ENCODE measurements at places on chromosomes 11 and 22.

- H3K4me1 ChIP-seq: no peaks in the 10 kb centered on the region
- no peaks in the 10 kb centered on the region for H3K27me3 ChIP-seq
- DNase-seq: no peak
- H3K4me3 ChIP-seq: no peak overlapping the region
- no peak overlapping the region for H3K27ac ChIP-seq
Observed at GRCh38 chr11:98260983-98261382, 759.8 kb upstream of the CNTN5 start.

GRCh38 chr11:72309074-72309598, 65.2 kb upstream of the PHOX2A start:
- no peaks in the 10 kb centered on the region for H3K27me3 ChIP-seq
- DNase-seq: no peak
- no peak overlapping the region for H3K27ac ChIP-seq
- H3K4me1 ChIP-seq: no peaks in the 10 kb centered on the region
- no peaks in the 10 kb centered on the region for H3K36me3 ChIP-seq

DNA sequence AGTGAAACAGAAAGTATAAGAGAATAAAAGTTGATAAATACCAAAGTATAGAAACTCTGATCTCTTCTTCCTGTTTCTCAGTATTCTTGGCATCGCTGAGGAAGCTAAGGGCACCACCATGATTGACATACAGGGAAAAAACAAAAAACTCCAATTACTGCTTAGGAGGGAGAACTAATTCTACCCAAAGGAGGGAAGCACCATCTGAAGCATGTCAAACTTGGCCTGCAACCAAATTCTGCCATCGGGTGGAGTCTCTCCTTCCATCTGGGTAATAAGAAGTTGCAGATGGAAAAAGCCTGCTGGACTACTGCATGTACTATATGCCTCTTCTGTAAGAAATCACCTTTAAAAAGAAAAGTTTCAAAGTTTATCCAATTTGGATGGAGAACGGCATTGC, 30.5 kb upstream of the PPP2R1B start:
- H3K4me3 ChIP-seq: no peak overlapping the region
- no peak for DNase-seq
- H3K27ac ChIP-seq: no peak overlapping the region
- H3K36me3 ChIP-seq: no peaks in the 10 kb centered on the region

GRCh38 chr22:33476206-33476605, 418.0 kb upstream of the SYN3 start:
- no peaks in the 10 kb centered on the region for H3K36me3 ChIP-seq
- no peak overlapping the region for H3K27ac ChIP-seq
- H3K4me1 ChIP-seq: no peaks in the 10 kb centered on the region
- no peak for DNase-seq
- H3K4me3 ChIP-seq: no peak overlapping the region

GRCh38 chr11:134516529-134516928, 104.5 kb upstream of the B3GAT1 start:
- no peaks in the 10 kb centered on the region for H3K4me1 ChIP-seq
- DNase-seq: peak; percentile 7
- H3K36me3 ChIP-seq: no peaks in the 10 kb centered on the region
- no peak overlapping the region for H3K27ac ChIP-seq

- no peaks in the 10 kb centered on the region for H3K36me3 ChIP-seq
- H3K27ac ChIP-seq: peak overlapping the region; percentile 55
- H3K27me3 ChIP-seq: no peaks in the 10 kb centered on the region
- H3K4me1 ChIP-seq: peaks cover 7% of the 10 kb centered on the region
- peak overlapping the region; percentile 20 for H3K4me3 ChIP-seq
Observed at GRCh38 chr11:126585774-126586491, 230.4 kb downstream of the ST3GAL4 start.

DNA sequence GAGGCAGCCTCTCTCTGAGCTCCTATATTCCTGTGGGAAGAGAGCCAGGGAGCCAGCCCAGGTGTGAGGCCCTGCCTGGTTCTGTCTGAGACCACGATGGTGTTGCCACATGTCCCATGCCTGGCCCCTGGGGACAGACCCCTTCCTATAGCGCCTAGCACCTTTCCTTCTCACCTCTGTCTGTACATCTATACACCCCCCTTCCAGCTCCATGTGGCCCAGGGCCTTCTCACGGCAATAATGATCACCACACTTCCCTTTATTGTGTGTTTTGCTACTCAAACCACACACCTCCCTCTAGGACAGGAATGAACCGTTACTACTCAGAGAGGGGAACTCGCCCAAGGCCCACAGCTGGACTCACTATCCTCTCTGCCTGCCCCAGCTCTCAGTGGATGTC, 12.8 kb downstream of the CD82 start:
- H3K4me1 ChIP-seq: peaks cover 1% of the 10 kb centered on the region
- no peak overlapping the region for H3K4me3 ChIP-seq
- H3K36me3 ChIP-seq: no peaks in the 10 kb centered on the region
- H3K27me3 ChIP-seq: no peaks in the 10 kb centered on the region
- H3K27ac ChIP-seq: no peak overlapping the region
- no peak for DNase-seq

DNA sequence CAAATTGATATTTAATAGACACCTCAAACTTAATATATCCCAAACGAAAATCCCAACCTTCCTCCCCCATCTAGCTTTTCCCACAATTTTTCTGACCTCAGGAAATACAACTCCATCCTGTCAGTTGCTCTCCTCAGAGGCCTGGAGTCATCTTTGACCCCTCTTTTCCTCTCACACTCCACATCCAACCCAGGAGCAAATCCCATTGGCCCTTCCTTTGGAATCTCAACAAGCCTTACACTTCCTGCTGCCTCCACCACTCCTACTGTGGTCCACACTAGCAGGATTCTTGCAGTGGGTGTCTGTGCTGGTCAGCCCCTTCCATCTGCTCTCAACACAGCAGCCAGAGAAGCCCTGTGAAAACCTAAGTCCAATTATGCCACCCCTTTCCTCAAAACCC, 39.3 kb upstream of the RFPL3 start:
- no peaks in the 10 kb centered on the region for H3K36me3 ChIP-seq
- no peak overlapping the region for H3K4me3 ChIP-seq
- no peak for DNase-seq

GRCh38 chr11:65973439-65974110, 12.0 kb downstream of the SART1 start:
- no peaks in the 10 kb centered on the region for H3K4me1 ChIP-seq
- no peak for DNase-seq
- no peaks in the 10 kb centered on the region for H3K36me3 ChIP-seq
- no peak overlapping the region for H3K4me3 ChIP-seq

DNA sequence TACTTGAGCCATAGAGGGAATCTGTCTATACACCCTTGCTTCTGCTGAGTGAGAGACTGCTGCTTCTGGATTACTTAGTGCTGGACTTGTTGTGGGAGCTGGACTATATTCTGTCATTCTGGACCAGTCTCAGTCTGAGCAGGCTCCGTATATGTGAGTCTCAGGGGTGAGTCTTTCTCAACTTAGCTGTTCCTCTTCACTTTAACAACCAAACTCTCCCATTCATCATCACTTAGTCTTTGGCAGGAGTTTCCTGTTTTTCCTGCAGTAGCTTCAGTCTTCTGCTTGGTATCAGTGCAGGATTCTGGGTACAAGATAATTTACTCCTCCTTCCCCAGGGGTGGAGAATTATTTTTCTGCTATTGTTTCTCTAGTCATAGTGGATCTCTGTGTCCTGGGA, 779.5 kb downstream of the METTL15 start:
- no peaks in the 10 kb centered on the region for H3K4me1 ChIP-seq
- no peak overlapping the region for H3K27ac ChIP-seq
- no peaks in the 10 kb centered on the region for H3K36me3 ChIP-seq
- no peaks in the 10 kb centered on the region for H3K27me3 ChIP-seq

DNA sequence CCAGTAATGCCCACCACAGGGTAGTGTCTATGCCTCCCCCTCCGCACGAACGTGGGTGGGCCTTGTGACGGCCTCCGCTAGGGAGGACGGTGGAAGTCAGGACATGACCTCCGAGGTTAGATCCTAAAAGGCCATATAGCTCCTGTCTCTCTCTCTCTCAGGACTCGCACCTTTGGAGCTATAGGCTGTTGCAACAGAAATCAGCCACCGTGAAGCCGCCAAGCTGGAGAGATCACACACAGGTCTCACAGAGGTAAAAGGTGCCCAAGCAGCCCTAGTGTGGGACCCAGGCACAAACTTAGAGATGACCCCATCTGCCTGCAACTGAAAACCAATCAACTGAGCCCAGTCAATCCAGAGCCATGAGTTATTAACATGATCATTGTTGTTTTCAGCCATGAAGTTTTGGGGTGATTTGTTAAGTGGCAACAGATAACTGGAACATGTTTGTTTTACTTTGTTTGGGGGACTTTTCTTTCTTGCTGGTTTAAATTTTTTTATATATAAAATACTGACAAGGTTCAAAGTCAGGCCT, 7.4 kb upstream of the NAP1L4 start:
- DNase-seq: peak; percentile 4
- no peaks in the 10 kb centered on the region for H3K27me3 ChIP-seq
- H3K27ac ChIP-seq: no peak overlapping the region
- H3K36me3 ChIP-seq: no peaks in the 10 kb centered on the region

- H3K27ac ChIP-seq: no peak overlapping the region
- no peak for DNase-seq
Observed at GRCh38 chr11:59259047-59259446, 46.3 kb upstream of the MPEG1 start.

DNA sequence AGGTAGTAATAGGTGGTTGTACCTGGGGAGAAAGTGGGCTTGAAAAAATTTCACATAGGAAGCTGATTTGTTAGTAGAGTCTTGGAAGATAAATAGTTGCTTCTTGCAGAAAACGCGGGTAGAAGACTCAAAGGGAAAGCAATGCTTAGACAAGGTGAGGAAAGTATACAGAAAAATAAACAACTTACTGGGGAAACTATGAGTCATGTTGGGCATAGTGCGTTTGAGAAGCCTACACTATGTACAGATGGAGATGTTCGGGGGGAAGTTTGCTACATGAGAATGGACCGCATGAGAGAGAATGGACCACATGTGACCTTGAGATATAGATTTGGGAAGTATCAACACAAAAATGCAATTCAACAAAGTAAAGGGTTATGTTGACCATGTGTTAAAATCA, 86.7 kb upstream of the DDI1 start:
- no peak overlapping the region for H3K4me3 ChIP-seq
- no peaks in the 10 kb centered on the region for H3K27me3 ChIP-seq
- H3K27ac ChIP-seq: no peak overlapping the region
- no peak for DNase-seq
- H3K4me1 ChIP-seq: peaks cover 16% of the 10 kb centered on the region
- H3K36me3 ChIP-seq: no peaks in the 10 kb centered on the region

DNA sequence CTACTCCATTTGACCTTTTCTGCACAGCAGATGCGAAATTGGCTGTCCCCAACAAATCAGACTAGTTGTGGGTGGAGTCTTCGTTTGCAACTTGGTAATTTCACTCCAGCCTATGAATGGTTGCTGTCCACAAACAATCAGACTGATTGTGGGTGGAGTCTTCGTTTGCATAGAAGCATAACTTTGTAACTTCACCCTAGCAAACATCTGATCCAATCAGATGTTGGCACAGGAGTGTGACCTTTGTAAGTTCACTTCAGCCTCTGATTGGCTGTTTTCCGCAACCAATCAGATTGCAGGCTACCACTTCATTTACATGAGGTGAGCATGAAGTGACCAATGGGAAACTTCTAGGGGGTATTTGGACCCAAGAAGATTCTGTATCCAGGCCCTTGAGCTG, 16.3 kb upstream of the CABP2 start:
- no peaks in the 10 kb centered on the region for H3K36me3 ChIP-seq
- H3K27ac ChIP-seq: no peak overlapping the region
- no peaks in the 10 kb centered on the region for H3K27me3 ChIP-seq
- no peak overlapping the region for H3K4me3 ChIP-seq
- DNase-seq: no peak

- H3K4me3 ChIP-seq: no peak overlapping the region
- DNase-seq: peak; percentile 63
- H3K27me3 ChIP-seq: no peaks in the 10 kb centered on the region
- H3K36me3 ChIP-seq: no peaks in the 10 kb centered on the region
- H3K27ac ChIP-seq: no peak overlapping the region
- H3K4me1 ChIP-seq: peaks cover 32% of the 10 kb centered on the region
Observed at GRCh38 chr11:76768088-76768908, 14.9 kb upstream of the TSKU start.

DNA sequence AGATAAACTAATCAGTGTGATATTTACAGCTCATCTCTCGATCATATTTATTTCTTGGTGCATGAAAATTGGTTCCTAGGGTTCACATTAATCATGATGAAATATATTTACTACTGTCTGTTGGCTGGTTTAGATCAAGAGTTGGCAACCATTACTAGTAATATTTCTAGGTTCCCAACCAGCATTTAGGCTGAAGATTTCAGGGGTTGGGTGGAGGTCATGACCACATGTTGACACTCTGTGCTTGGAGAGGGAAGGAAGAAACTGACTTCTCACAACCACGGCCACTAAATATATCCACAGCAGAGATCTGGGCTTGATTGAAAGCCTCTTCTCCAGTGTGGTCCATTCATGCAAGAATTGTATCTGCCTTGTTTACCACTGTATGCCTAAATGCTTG, 87.9 kb downstream of the ALX4 start:
- no peaks in the 10 kb centered on the region for H3K27me3 ChIP-seq
- no peak overlapping the region for H3K27ac ChIP-seq
- H3K4me1 ChIP-seq: no peaks in the 10 kb centered on the region
- H3K36me3 ChIP-seq: no peaks in the 10 kb centered on the region

DNA sequence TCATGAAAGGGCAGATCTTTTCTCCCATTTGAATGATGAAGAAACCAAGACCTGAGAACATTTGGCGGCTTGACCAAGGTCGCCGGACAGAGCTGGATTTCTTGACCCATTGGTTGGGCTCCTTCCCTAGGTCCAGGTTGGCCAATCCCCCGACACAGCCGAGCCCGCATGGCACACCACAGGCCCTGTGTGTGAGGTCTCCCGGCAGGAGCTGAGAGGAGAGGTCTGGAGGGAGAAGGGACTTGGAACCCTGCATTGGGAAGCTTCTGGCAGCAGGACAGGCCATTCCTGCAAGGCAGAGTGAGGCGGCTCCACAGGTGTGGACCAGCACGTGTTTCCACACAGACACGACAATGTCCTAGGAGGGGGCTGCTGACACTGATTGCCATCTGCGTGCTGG, 98.6 kb upstream of the THY1 start:
- H3K36me3 ChIP-seq: no peaks in the 10 kb centered on the region
- H3K27ac ChIP-seq: no peak overlapping the region
- DNase-seq: no peak
- no peak overlapping the region for H3K4me3 ChIP-seq
- H3K27me3 ChIP-seq: no peaks in the 10 kb centered on the region
- no peaks in the 10 kb centered on the region for H3K4me1 ChIP-seq

DNA sequence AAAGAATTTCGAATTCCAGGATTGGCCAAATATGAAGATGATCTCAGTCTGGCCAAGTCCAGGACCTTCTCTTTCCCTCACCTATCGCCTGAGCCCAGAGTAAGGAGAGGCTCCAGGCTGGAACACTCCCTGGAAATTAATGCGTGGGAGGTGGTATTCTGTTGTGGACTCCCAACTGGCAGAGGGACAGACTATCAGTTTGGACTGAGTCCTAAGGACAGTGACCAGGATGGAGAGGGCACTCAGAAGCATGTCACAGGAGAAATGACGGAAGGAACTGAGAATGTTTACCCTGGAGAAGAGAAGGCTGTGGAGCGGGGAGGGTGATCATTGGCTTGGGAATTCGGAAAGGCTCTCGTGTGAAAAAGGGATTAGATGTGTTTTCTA, 84.4 kb downstream of the RPL27A start:
- peaks cover 21% of the 10 kb centered on the region for H3K4me1 ChIP-seq
- H3K27ac ChIP-seq: no peak overlapping the region
- no peak overlapping the region for H3K4me3 ChIP-seq
- DNase-seq: no peak

Measured in ovary (tissue), 10 donors.